ENCODE measurements at places on chromosomes 5 and 9.
A peak's percentile ranks its signal among the peaks of the same experiment; 100 is the strongest.

GRCh38 chr9:69211424-69212036, 37.5 kb downstream of the TJP2 start:
- no peak for DNase-seq

DNA sequence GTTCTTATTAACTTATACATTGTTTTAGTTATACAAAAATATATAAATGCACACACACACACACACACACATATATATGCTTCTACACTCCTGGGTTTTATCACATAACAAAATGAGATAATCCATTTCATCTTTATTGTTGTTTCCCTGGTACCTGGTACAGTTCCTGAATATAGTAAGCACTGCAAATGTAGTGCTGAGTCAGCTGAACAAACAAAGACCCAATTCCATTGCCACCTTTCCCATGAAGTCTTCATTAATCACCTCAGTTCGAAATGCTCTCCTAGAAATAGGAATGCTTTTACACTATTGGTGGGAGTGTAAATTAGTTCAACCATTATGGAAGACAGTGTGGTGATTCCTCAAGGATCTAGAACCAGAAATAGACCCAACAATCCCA, 13.4 kb upstream of the PTAR1 start:
- no peak for DNase-seq

GRCh38 chr5:40679148-40679912, 385 bp upstream of the PTGER4 start:
- peak; percentile 83 for DNase-seq

DNA sequence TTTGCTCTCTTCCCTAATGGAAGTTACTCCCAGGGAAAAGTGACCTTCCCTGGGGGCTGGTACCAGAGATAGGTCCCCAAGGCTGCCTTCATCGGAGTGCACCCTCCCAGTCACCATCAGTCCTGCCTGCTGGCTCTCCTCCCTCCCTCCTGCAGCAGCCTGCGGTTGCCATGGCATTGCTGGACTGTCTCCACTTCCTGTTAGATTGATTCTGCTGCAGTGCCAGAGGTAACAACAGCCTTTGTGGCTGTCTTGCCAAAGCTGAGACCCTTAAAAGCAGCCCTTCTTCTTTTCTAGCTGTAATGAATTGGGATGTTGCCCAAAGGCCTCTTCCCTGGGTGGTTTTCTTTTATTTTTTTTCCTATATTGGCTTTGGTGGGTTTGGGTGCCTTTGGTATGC, 78.1 kb upstream of the PRLR start:
- DNase-seq, result no peak

- DNase-seq, result no peak
Measured at GRCh38 chr9:135023088-135023785, 64.2 kb upstream of the OLFM1 start.

DNA sequence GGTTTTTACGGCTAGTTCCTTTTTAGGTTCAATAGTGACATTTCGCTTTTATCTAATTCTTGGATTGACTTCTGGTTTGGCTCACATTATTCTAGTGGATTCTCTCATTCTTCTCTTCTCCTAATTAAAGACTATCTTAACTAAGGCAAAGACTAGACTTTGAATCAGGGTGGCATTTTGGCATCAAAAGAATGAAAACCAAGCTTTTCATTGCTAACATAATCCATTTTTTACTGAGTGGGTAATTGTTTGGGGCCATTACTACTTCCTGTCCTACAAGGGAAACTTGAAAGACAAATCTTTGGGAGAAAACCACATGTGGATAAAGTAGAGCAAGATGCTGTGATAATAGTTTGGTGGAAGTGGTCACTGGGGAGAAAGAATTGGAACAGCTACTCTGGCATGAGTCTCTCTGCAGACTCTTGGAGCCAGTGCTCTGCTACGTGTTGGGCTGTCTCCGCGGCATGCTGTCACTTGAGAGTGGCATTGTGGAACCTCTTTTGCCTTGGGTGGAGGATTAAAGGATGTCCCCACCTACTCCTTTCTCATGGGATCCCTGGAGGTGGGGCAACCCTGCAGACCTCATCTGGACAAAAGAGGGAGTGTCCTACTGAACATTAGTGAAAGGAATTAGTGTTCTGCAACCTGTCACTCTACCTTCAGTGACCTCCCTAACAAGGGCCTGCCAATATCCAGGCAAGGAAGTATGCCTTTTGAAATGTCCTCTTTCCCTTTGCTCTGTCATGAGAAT, 280.4 kb downstream of the PSAT1 start:
- DNase-seq, result no peak

GRCh38 chr5:73378070-73378469, 70.5 kb downstream of the FOXD1 start:
- DNase-seq, result no peak

- no peak for DNase-seq
Measured at GRCh38 chr9:127215268-127216209, 49.0 kb upstream of the GARNL3 start.

DNA sequence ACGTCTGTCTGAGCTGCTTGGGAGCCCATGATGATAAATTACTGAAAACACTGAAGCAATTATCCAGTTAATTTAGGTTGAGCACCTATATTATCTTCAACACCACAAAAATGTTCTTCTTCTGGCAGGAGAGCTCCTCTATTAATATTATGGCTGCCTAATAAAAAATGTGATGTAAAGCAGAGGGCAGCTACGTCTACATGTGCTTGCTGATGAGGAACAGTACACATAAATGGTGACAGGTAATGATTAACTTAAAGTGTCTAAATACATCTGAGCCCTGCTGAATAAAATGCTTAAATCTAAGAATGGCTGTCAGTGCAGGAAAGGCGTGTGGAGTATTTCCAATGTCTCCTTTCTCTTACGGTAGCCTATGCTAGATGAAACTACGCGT, 131.3 kb upstream of the NR3C1 start:
- DNase-seq, result no peak
